ENCODE measurements at places on chromosomes 13 and 19.

- no peak for DNase-seq
Observed at GRCh38 chr13:91331047-91331915, 16.2 kb upstream of the MIR17HG start.

- no peak for DNase-seq
Observed at GRCh38 chr19:41755328-41755913, at the start of gene CEACAM6. TSS of gene CEACAM6 (plus strand) at chr19:41755530. CDS start at chr19:41755639, 109 bp downstream.

DNA sequence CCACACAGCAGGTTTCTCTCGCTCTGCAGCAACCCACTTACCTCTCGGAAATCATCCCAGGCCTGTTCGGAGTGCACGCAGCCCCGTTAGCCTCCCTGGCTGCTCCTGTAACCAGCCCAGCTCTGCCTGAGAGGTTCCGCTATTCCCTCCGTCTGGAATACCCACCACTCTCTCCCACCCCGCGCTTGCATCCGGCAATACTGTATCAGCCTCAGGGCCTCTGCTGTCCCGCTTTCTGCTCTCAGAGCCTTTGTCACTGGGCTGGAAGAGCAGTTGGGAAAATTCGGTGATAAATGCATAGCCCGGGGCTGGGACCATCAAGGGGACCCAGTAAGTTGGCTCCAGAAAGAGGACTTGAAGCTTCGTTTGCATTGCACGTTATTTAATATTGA, 759 bp upstream of the TLE6 start:
- no peak for DNase-seq

DNA sequence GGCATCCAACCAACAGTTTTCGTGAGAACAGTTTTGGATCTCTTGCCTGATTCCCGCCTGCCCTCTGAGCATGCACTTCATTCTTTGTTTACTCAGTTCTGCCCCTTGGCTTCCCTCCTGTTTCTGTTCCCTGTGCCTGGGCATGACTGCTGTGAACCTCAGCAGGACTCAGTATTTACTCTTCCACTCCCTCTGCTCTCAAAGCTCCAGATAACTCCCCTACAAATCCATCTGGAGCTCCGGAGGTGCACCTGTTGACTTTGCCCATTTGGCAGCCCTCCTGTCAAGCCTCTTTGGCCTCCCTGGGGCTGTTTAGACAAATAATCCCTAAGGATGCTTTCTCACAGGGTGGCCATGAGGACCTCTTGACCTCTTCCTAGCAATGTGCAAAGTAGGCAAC, 34.2 kb upstream of the ARGLU1 start:
- no peak for DNase-seq

DNA sequence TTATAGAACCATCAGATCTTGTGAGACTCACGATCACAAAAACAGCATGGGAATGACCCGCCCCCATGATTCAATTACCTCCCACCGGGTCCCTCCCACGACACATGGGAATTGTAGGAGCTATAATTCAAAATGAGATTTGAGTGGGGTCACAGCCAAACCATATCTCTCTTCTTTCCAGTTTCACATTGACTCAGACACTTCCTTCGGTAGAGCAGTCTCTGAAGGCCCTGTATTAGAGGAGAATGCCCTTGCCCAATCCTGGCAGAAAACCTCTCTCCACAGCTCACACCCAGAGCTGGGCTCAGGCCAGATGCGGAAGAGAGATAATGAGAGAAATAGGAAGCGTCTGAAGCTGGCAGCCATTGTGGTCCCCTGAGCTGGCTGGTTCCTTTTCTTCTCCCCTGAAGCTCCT, 72.4 kb upstream of the CLDN10 start:
- no peak for DNase-seq

- DNase-seq = no peak
Observed at GRCh38 chr19:47438793-47439220, 19.5 kb upstream of the MEIS3 start.

GRCh38 chr19:13132471-13133180, 14.6 kb downstream of the NACC1 start:
- DNase-seq = no peak

GRCh38 chr19:56991912-56992311, 127.9 kb upstream of the USP29 start:
- DNase-seq = no peak

DNA sequence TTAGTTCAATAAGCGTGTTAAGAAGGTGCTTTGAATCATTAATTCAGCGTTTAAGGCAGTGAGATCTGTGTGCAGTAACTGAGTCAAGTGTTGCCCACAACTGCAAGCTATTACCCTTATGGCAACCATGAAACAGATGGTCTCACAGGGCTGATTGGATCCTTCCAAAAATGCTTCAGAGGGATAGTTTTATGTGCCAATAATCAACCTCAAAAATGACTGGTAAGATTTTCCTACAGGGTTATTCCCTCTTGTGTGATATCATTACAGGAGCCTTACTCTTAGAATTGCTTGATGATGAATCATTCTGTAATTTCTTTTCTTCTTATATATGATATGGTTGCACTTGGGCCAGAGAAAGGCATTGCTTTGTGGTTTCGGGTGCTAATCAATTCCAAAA, 1299.2 kb upstream of the ATXN8OS start:
- no peak for DNase-seq
